ENCODE measurements at places on chromosomes 1 and 21.

DNA sequence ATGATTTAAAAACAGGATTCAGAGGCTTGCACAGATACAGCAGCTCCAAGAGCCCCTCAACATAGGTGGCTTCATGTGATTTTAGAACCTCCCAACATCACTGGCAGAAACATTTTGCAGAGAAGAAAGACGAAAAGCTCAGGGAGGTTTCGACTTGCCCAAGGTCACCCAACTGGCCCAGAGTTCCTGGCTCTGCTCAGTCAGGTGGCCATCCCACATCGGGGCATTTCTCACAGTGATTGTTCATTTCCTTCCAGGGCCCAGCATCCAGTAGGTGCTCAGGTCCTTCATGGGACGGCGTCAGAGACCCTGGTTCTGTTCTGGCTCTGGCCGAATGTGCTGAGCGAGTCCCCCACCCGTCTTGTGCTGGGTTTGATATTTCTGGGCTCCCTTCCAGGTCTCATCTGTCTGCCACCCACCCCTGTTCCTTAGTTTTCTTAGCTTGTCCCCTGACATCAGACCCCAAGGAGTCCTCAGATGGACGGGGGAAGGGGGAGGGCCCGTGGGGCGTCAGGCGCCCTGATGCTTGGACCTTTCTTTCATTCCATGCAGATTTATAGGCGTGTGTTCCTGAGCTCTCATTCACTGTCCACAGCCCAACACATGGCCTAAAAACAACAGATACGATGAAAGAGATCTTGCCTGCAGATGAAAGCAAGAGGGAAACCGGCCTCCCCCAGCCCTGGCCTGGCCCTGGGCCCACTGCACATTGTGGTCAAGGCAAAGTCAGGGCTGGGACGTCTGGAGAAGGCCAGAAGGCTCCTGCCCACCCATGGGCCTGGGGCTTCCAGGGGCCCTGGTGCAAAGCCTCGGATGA is 123.1 kb upstream of the ZBTB40 start:
- no peak for DNase-seq
- H3K4me1 ChIP-seq = peaks cover 5% of the 10 kb centered on the region
- H3K36me3 ChIP-seq = no peaks in the 10 kb centered on the region
- no peak overlapping the region for H3K4me3 ChIP-seq

- H3K4me3 ChIP-seq = no peak overlapping the region
- no peaks in the 10 kb centered on the region for H3K4me1 ChIP-seq
- H3K36me3 ChIP-seq = no peaks in the 10 kb centered on the region
- H3K27ac ChIP-seq = no peak overlapping the region
- no peak for DNase-seq
Measured at GRCh38 chr1:110722807-110723206, 48.1 kb upstream of the KCNA3 start.

GRCh38 chr1:156667610-156667967 is 9.6 kb downstream of the NES start:
- H3K4me1 ChIP-seq = peaks cover 29% of the 10 kb centered on the region
- no peak overlapping the region for H3K27ac ChIP-seq
- DNase-seq = no peak
- no peaks in the 10 kb centered on the region for H3K36me3 ChIP-seq

GRCh38 chr1:59743324-59744091 is 71.2 kb upstream of the HOOK1 start:
- no peak overlapping the region for H3K4me3 ChIP-seq
- no peaks in the 10 kb centered on the region for H3K36me3 ChIP-seq
- no peak overlapping the region for H3K27ac ChIP-seq
- no peaks in the 10 kb centered on the region for H3K27me3 ChIP-seq
- DNase-seq = peak; percentile 54

GRCh38 chr21:45972353-45972715 is 9.2 kb upstream of the COL6A1 start:
- peaks cover 28% of the 10 kb centered on the region for H3K4me1 ChIP-seq
- DNase-seq = no peak
- no peak overlapping the region for H3K27ac ChIP-seq
- no peaks in the 10 kb centered on the region for H3K36me3 ChIP-seq
- peaks cover 56% of the 10 kb centered on the region for H3K27me3 ChIP-seq

- H3K4me3 ChIP-seq = no peak overlapping the region
- no peaks in the 10 kb centered on the region for H3K4me1 ChIP-seq
- no peak overlapping the region for H3K27ac ChIP-seq
- no peaks in the 10 kb centered on the region for H3K27me3 ChIP-seq
Measured at GRCh38 chr1:76905876-76906595, 38.8 kb downstream of the ST6GALNAC5 start.

DNA sequence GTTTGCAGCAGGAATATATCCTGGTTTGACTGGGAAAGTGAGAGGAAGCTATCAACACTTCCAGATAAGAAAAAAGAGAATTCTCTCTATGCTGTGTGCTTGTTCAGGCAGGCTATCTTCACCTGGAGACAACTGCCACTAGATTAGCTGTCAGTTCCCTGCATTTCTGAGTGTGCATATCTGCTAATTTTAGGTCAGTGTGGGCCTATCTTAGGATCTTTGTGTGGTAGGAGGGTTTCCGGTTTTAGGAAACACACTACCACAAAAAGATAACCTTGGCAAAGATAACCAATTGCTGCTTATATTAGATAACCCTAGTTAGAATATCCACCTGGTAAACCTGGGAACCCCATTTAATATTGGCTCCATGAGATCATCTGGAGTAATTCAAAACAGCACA is 22.5 kb upstream of the GBP5 start:
- H3K4me3 ChIP-seq = no peak overlapping the region
- no peak overlapping the region for H3K27ac ChIP-seq
- no peaks in the 10 kb centered on the region for H3K27me3 ChIP-seq
- H3K36me3 ChIP-seq = no peaks in the 10 kb centered on the region
- H3K4me1 ChIP-seq = peaks cover 9% of the 10 kb centered on the region

GRCh38 chr1:237183963-237184540 is 142.1 kb downstream of the RYR2 start:
- DNase-seq = no peak
- H3K36me3 ChIP-seq = no peaks in the 10 kb centered on the region
- H3K27me3 ChIP-seq = no peaks in the 10 kb centered on the region
- no peak overlapping the region for H3K27ac ChIP-seq

DNA sequence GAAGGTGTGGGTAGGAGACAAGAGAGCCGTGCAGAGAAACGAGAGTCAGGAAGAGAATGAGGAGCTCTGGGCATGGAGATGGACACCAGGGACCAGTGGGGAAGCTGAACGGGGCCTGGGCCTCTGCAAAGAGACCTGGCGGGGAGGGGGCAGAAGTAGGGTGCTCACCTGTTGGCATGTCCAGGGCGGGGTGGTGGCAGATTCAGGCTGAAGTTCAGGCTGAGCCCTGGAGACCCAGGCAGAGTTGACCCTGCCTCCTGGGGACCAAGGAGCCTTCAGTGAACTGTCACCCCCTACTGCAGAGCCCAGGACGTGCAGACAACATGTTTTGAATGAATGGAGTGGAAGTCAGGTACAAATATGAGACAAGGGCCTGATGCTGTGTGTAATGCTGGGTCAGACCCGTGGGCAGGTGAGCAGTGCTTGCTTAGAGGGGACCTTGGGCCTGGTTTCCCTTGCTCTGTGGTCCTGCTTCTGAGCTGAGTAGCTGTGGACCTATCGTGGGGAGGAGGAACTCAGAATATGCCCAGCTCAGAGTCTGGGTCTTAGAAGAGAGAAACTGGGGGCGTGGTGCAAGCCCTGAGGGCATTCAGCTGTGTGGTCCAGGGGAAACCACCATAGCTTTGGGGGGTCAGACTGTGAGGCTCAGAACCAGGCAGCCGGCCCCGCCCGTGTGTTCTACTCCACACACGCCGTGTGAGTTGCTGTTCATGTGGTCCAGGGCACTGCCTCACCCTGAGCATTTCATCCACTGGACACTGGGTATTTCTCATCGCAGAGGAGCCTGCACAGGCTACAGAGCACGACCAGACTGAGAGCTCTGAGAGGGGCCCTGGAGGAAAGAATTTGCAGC is 21.3 kb upstream of the UMODL1 start:
- H3K4me3 ChIP-seq = no peak overlapping the region
- peaks cover 25% of the 10 kb centered on the region for H3K4me1 ChIP-seq
- H3K27ac ChIP-seq = no peak overlapping the region

GRCh38 chr1:24151175-24151533 is 8.2 kb upstream of the IL22RA1 start:
- H3K4me3 ChIP-seq = no peak overlapping the region
- no peak overlapping the region for H3K27ac ChIP-seq
- H3K4me1 ChIP-seq = no peaks in the 10 kb centered on the region
- peaks cover 18% of the 10 kb centered on the region for H3K27me3 ChIP-seq

DNA sequence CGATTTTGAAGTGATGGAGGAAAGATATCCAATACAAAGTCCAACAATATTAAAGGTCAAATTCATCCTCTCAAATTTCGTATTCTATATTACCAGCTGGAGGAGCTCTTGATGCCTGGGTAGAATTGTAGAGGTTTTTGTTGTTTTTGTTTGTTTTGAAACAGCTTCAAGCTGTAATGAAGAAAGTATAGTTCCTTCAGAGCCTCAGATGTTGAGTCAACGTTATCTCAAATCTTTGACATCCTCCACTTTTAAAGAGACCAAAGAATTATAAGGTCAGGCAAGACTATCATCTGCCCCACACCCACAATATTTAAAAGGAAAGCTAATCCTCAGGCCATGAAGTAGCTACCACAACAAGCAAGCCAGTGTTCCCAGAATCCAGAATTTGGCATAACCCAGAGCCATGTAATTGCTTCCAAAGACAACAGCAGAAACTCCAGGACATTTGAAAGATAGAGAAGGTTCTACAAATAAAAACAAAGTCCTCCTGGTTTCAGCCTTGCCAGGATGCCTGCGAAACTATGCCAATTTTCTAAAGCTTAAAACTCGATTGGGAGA is 24.9 kb downstream of the VAV3 start:
- H3K4me1 ChIP-seq = peaks cover 73% of the 10 kb centered on the region
- DNase-seq = no peak
- peak overlapping the region; percentile 80 for H3K27ac ChIP-seq

DNA sequence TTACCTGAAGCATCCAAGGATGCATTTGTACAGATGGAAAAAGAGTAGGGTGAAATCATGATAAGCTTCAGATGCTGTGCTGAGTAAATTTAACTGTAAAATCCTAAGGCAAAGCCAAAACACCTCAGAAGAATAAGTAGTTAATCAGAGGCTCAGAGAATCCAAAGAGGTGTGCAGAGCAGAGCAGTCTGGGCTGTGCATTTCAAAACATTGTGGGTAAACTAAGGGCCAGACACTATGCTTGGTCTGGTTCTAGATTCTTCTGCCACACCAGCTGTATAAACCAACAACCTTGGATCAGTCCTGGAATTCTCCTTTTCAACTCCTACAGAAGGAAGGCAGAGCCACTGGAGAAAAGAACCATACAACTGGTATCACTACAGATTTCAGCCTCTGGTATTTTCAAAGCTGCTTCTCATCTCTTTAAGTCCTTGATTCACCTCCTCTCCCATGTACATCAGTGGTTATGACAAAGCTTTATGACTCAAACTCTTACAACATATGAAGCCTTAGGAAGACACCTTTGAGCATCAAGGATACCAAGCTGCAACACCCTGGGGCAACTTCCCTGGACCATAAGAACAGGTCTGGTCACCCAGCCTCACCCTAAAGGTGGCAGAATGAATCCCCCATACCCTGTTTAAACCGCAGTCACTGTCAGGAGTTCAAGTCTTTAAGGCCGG is 11.6 kb upstream of the HIPK1 start:
- peaks cover 6% of the 10 kb centered on the region for H3K4me1 ChIP-seq
- H3K36me3 ChIP-seq = peaks cover 9% of the 10 kb centered on the region
- H3K27me3 ChIP-seq = no peaks in the 10 kb centered on the region
- no peak overlapping the region for H3K4me3 ChIP-seq
- DNase-seq = no peak
- no peak overlapping the region for H3K27ac ChIP-seq

DNA sequence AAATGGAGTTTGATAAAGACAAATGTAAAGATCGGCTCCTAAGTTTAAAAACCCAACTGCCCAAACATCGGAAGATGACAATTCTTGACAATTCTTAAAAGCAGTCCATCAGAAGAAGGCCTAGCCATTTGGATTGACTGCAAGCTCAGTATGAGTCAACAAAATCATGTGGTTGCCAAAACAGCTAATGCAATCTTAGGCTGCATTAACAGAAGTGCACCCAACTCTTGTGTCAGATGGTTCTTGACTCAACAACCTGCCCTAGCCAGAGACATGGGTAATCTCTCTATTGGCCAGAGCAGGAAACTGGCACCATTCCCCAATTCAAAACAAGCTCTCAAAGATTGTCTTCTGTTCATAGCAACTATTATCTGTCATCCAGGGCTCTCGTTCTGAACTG is 9.9 kb upstream of the NCF2 start:
- no peak overlapping the region for H3K4me3 ChIP-seq
- no peaks in the 10 kb centered on the region for H3K27me3 ChIP-seq
- no peak overlapping the region for H3K27ac ChIP-seq
- H3K36me3 ChIP-seq = no peaks in the 10 kb centered on the region

- H3K27me3 ChIP-seq = no peaks in the 10 kb centered on the region
- peaks cover 9% of the 10 kb centered on the region for H3K4me1 ChIP-seq
- no peak overlapping the region for H3K27ac ChIP-seq
- no peaks in the 10 kb centered on the region for H3K36me3 ChIP-seq
Measured at GRCh38 chr21:42336054-42336453, 14.7 kb downstream of the TFF2 start.

DNA sequence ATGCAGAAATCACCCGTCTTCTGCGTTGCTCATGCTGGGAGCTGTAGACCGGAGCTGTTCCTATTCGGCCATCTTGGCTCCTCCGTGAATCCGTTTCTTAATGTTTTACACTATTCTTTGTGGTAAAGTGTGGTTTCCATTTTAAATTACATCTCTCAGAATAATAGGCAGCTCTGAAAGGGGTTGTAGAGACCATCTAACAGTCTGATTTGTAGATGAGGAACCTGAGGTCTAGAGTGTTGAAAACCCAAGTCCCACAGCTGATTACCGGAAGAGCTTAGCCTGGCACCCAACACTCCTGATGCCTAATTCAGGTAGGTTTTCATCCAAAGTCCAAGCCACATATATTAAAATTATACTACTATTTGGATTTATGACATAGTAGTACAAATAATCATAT is 144.0 kb downstream of the LEPR start:
- H3K4me3 ChIP-seq = no peak overlapping the region
- H3K27ac ChIP-seq = no peak overlapping the region
- DNase-seq = no peak
- H3K27me3 ChIP-seq = no peaks in the 10 kb centered on the region
- H3K4me1 ChIP-seq = no peaks in the 10 kb centered on the region

DNA sequence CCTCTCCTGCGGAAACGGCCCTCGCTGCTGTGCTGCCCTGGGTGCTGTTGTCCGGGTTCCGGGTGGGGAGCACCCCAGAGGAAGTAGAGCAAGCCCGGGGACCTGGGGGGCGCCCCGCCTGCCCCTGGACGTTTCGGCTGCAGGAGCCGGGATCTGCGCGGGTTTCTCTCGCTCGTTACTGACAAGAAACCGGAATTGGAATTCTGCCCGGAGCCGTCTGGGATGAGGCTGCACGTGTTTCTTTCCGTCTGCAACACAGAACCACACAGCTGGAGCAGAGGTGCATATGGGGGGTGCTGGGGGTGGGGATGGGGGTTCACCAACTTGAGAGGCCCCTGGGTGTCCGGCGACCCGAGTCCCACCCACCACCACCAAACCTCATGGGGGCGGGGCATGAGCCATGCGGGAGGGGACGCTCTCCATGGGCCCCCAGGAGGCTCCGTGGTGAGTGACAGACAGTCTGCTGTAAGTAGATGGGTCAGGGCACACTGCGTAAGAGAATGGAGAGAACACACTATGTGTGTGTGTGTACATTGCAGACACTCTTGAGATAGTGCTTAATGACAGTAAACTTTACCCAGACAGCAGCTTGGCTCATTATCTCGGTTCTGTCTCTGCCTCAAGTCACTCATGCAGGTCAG is 261.4 kb upstream of the C1orf174 start:
- H3K4me3 ChIP-seq = no peak overlapping the region
- no peaks in the 10 kb centered on the region for H3K4me1 ChIP-seq
- no peak overlapping the region for H3K27ac ChIP-seq
- H3K36me3 ChIP-seq = no peaks in the 10 kb centered on the region
- no peak for DNase-seq
- no peaks in the 10 kb centered on the region for H3K27me3 ChIP-seq
